ENCODE measurements at places on chromosomes 4 and X. TPM values are rescaled to one million over a fixed set of nuclear protein-coding genes. Genes with fewer than 3 reads are reported as not detected.

Gene ZNF157
- total RNA-seq = 0.25 TPM

Gene TCEAL2
- total RNA-seq = not detected

Gene TMEM129
- 48.8 TPM for total RNA-seq

DNA sequence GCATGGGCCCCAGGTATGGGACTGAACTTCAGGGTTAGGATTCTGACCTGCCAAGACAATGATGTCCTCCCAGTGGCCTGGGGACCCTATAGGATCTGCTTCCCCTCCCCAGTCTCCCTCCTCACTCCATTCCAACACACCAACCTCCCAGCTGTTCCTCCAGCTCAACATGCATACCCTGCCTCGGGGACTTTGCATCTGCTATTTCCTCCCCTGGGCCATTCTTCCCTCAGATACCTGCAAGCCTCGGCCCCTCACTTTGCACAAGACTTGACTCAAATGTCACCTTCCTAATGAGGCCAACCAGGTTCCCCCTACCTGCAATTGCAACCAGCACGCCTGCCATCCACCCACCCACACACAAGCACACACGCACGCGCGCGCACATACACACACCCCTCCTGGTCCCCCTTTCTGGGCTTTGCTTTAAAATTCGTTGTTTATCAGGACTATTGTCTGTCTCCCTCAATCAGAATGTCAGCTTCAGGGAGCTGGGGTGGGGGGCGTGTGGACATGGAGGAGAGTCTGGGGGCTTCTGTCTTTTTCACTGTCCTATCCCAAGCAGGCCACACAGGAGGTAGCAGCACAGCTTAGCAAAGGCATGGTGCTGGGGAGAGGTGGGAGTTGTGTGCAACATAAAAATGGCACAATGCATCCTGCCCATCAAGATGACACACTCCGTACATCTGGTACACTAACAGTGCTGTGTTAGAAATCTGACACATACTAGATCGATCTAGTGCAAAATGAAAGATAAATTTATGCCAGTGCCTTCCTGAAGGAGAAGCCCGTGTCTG is 20.6 kb upstream of the PPP2R2C start:
- no peak overlapping the region for H3K4me3 ChIP-seq
- no peaks in the 10 kb centered on the region for H3K36me3 ChIP-seq
- no peaks in the 10 kb centered on the region for H3K4me1 ChIP-seq
- peaks cover 16% of the 10 kb centered on the region for H3K27me3 ChIP-seq
- DNase-seq = no peak

GRCh38 chr4:84483688-84484087 is 15.4 kb downstream of the NKX6-1 start:
- no peak overlapping the region for H3K27ac ChIP-seq
- no peaks in the 10 kb centered on the region for H3K36me3 ChIP-seq
- H3K4me1 ChIP-seq = peaks cover 9% of the 10 kb centered on the region
- no peak for DNase-seq

- no peak for DNase-seq
- no peak overlapping the region for H3K4me3 ChIP-seq
- no peaks in the 10 kb centered on the region for H3K36me3 ChIP-seq
- no peaks in the 10 kb centered on the region for H3K4me1 ChIP-seq
Observed at GRCh38 chr4:27684610-27685011, 824.0 kb downstream of the STIM2 start.

GRCh38 chrX:34053931-34054330 is 78.2 kb downstream of the FAM47A start:
- no peaks in the 10 kb centered on the region for H3K36me3 ChIP-seq
- DNase-seq = no peak
- H3K4me1 ChIP-seq = no peaks in the 10 kb centered on the region
- no peak overlapping the region for H3K4me3 ChIP-seq

DNA sequence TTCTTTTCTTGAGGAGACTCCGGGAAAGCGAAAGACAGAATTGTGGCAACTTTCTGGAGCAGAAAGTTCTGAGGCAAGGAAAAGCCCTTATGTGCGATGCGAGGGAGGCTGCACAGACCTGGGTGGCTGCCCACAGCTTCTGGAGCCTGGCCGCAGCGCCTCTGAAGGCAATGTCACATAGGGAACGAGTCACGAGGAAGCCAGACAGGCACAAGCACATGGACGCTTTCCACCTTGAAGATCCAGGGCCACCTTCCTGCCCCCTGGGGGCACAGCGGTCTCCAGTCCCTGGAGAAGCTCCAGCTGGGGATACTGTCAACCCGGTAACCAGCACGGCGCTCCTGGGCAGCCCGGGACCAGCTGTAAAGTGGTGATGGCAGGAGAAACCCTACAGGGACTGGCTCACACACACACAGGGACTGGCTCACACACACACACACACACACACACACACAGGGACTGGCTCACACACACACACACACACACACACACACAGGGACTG is 69.8 kb downstream of the MTNR1A start:
- no peak overlapping the region for H3K27ac ChIP-seq
- no peaks in the 10 kb centered on the region for H3K36me3 ChIP-seq
- DNase-seq = no peak
- no peak overlapping the region for H3K4me3 ChIP-seq
- H3K4me1 ChIP-seq = no peaks in the 10 kb centered on the region
- no peaks in the 10 kb centered on the region for H3K27me3 ChIP-seq

DNA sequence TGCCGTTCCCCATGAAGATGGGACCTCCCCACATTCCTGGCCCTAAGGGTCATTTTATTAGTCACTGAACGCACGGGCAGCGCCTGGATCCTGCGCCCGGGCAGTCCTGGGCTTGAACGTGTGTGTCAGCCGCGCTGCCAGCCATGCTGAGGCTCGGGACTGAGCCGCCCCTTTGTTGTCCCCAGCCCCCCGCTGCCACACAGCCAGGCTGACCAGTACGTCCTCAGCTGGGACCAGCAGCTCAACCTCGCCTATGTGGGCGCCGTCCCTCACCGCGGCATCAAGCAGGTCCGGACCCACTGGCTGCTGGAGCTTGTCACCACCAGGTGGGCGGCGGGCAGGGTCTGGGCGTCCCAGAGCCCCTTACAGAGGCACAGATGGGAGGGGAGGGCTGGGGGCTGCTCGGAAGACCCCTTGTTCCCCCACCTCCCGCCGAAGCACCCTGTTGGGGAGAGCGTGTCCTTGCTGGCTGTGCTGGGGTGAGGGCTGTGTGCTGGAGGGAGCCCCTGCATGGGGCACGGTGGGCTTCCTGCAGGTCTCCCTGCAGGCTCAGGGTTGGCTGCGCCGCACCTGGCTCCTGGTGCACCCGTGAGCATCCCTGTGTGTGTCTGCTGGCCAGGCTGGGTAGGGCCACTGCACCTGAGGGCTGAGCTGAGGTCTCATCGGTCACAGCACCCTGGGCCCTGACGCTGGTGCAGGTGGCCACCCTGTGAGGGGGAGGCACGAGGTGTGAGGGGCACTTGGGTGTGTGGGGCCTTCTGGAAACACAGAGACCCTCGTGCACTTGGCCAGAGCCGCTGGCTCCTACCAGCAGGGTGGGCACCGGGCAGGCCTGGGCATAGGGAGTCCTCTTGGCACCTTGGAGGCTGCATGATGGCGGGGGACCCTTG is 1.0 kb downstream of the IDUA start:
- peaks cover 11% of the 10 kb centered on the region for H3K36me3 ChIP-seq
- peaks cover 22% of the 10 kb centered on the region for H3K4me1 ChIP-seq
- peak overlapping the region; percentile 80 for H3K4me3 ChIP-seq
- DNase-seq = no peak
- no peak overlapping the region for H3K27ac ChIP-seq

DNA sequence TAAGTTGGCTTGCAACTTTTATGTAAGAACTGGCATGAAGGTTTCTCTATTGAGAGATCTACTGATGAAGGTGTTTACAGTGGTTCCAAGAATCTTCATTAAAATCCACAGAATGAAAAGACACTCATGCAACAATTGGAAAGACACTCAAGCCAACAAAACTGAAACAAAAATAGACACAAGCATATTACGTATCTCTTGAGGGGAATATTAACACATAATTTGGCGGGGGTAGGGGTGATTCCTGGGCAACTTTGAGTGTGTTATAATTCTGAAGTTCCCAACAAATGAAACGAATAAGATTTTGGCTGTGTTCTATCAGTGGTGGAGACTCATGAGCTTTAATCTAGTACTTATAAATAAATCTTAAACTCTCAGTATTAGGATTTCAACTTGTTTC is 75.1 kb downstream of the SPATA18 start:
- H3K27me3 ChIP-seq = peaks cover 4% of the 10 kb centered on the region
- DNase-seq = no peak
- H3K27ac ChIP-seq = no peak overlapping the region
- H3K36me3 ChIP-seq = no peaks in the 10 kb centered on the region
- no peaks in the 10 kb centered on the region for H3K4me1 ChIP-seq

DNA sequence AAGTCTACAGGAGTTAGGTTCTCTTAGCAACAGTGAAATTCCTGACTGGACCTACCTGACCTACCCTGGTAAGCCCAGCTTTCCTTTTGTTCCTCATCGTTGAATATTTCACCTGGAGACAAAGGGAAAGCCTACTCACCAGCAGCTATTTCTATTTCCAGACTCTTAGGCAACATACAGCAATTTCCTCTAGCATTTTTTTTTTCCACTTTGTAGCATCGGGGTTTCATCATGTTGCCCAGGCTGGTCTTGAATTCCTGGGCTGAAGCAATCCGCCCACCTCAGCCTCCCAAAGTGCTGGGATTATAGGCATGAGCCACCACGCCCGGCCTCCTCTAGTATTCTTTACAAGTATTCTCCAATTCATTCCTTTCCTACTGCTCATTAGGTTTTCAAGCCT is 6.8 kb upstream of the S100G start:
- no peak overlapping the region for H3K4me3 ChIP-seq
- H3K4me1 ChIP-seq = no peaks in the 10 kb centered on the region
- H3K27ac ChIP-seq = no peak overlapping the region

DNA sequence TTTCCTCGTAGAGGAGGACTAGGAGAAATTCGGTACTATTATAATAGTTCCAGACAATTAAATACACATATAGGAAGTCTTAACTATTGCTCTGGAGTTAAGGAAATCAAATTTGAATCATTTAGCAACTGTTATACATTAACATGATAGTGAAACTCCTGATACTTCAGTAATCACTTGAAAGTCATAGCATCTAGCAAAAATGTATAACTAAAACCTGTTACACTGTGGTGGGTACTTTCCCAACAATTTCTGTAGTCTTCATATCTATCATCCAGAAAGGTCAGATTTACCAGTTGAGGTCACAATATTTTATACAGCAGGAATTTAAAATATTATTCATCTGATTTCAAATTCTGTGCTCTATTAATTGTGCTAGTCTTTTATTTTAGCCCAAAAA is 669.6 kb upstream of the PCDH10 start:
- H3K36me3 ChIP-seq = no peaks in the 10 kb centered on the region
- no peaks in the 10 kb centered on the region for H3K27me3 ChIP-seq
- no peaks in the 10 kb centered on the region for H3K4me1 ChIP-seq

DNA sequence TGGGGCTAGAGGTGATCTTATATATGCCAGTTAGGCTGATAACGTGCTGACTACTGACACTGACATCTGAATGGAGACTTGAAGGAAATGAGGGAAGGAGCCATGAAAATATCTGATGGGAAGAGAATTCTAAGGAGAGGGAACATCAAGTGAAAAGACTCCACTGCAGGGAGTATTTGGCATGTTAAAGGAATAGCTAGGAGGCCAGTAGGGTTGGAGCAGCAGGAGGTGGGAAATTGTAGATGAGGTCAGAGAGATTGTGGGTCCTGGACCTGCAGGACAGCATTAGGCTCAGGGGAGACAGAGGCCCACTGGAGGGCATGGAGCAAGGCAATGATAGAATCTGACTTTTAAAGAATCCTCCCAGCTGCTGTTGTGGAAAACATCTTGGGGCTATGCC is 55.8 kb upstream of the NSUN7 start:
- DNase-seq = no peak
- H3K4me3 ChIP-seq = no peak overlapping the region
- no peaks in the 10 kb centered on the region for H3K27me3 ChIP-seq
- no peak overlapping the region for H3K27ac ChIP-seq
- no peaks in the 10 kb centered on the region for H3K4me1 ChIP-seq
- no peaks in the 10 kb centered on the region for H3K36me3 ChIP-seq

DNA sequence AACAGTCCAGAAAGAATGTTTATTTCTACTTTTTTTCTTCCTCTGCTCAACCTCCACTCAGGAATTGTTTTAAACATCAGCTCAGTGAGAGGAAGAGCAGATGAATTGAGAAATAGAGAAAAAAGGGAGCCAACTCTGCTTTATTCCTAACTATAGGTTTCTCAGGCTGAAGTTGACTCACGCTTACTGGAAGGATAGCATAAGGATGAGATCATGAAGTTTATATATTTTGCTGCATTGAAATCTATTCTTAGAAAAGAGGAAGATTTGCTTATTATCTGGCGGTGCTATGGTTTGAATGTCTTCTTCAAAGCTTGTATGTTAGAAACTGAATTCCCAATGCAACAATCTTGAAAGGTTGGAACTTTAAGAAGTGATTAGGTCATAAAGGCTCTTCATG is 1673.4 kb upstream of the PCDH7 start:
- DNase-seq = no peak
- H3K27me3 ChIP-seq = no peaks in the 10 kb centered on the region
- H3K4me1 ChIP-seq = no peaks in the 10 kb centered on the region
- H3K36me3 ChIP-seq = no peaks in the 10 kb centered on the region
- no peak overlapping the region for H3K27ac ChIP-seq
- no peak overlapping the region for H3K4me3 ChIP-seq

GRCh38 chrX:119625843-119626242 is 19.6 kb upstream of the NKRF start:
- no peaks in the 10 kb centered on the region for H3K27me3 ChIP-seq
- H3K4me1 ChIP-seq = no peaks in the 10 kb centered on the region
- DNase-seq = no peak
- no peaks in the 10 kb centered on the region for H3K36me3 ChIP-seq
- no peak overlapping the region for H3K27ac ChIP-seq
- no peak overlapping the region for H3K4me3 ChIP-seq

DNA sequence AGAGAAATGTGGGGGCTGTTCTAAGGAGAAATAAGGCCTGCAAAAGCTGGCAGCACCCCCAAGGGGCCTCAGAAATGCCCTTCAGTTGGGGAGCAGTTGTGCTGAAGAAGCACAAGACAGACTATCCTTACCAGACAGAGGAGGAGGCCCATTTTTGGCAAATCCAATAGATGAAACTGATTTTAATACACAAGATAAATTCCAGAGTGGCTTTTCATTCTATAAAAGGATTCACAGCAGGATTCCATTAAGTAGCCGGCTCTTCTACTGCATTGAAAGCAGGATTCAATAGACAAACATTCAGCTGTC is 8.1 kb downstream of the SEPTIN6 start:
- H3K27me3 ChIP-seq = no peaks in the 10 kb centered on the region
- DNase-seq = no peak
- no peak overlapping the region for H3K4me3 ChIP-seq
- peak overlapping the region; percentile 73 for H3K27ac ChIP-seq
- H3K4me1 ChIP-seq = no peaks in the 10 kb centered on the region
- no peaks in the 10 kb centered on the region for H3K36me3 ChIP-seq

GRCh38 chr4:158208963-158209640 is 1.2 kb upstream of the TMEM144 start:
- H3K4me3 ChIP-seq = no peak overlapping the region
- DNase-seq = no peak
- H3K27ac ChIP-seq = peak overlapping the region; percentile 91
- no peaks in the 10 kb centered on the region for H3K27me3 ChIP-seq
- peaks cover 12% of the 10 kb centered on the region for H3K4me1 ChIP-seq

- H3K4me1 ChIP-seq = no peaks in the 10 kb centered on the region
- no peak overlapping the region for H3K4me3 ChIP-seq
- no peak for DNase-seq
Observed at GRCh38 chrX:27555514-27555913, 34.6 kb upstream of the DCAF8L2 start.
